T-helper 2 cell treated with Interferon-gamma antibody and Interleukin-4, amounts not matched to agents 100 ng/mL and 5 ng/mL, for 36 hours (primary cell): ENCODE measurements at places on chromosomes 13 and 19. TPM values are rescaled to one million over a fixed set of nuclear protein-coding genes. Genes with fewer than 3 reads are reported as not detected.

ZNF471 gene
- 0.07 and 0.09 TPM in 2 replicates for total RNA-seq

IGSF23 gene
- not detected in 2 replicates for total RNA-seq

MYO1F gene
- total RNA-seq = 385 and 386 TPM in 2 replicates

FGF22 gene
- not detected in 2 replicates for total RNA-seq

WDR88 gene
- total RNA-seq = not detected in 2 replicates

ENOX1 gene
- total RNA-seq = not detected in 2 replicates

BICRA gene
- total RNA-seq = 15.8 and 16.6 TPM in 2 replicates

SIGLEC5 gene
- total RNA-seq = not detected in 2 replicates

SPRYD7 gene
- total RNA-seq = 3.6 and 3.8 TPM in 2 replicates

ELSPBP1 gene
- not detected in 2 replicates for total RNA-seq

NFIX gene
- 0.91 and 1.3 TPM in 2 replicates for total RNA-seq

SLITRK5 gene
- total RNA-seq = not detected in 2 replicates

OXGR1 gene
- not detected in 2 replicates for total RNA-seq

MYH14 gene
- total RNA-seq = not detected in 2 replicates

PROZ gene
- total RNA-seq = 0.18 and 0.20 TPM in 2 replicates

NMRK2 gene
- not detected in 2 replicates for total RNA-seq

EDDM13 gene
- total RNA-seq = 2.8 and 3.7 TPM in 2 replicates

VSIG10L gene
- total RNA-seq = 2.0 and 2.4 TPM in 2 replicates

OR1I1 gene
- not detected in 2 replicates for total RNA-seq

F10 gene
- total RNA-seq = not detected in 2 replicates

YJEFN3 gene
- total RNA-seq = 9.5 and 11.1 TPM in 2 replicates

MRPL57 gene
- 19.6 and 20.9 TPM in 2 replicates for total RNA-seq

TNNI3 gene
- total RNA-seq = not detected in 2 replicates

BRSK1 gene
- 4.9 and 5.3 TPM in 2 replicates for total RNA-seq

KLK2 gene
- total RNA-seq = 0.16 and 0.27 TPM in 2 replicates

ZNF136 gene
- total RNA-seq = 13.2 and 13.3 TPM in 2 replicates

PSMD8 gene
- total RNA-seq = 200 and 206 TPM in 2 replicates

C1QTNF9 gene
- not detected in 2 replicates for total RNA-seq

KLHL1 gene
- total RNA-seq = not detected in 2 replicates

FLT1 gene
- 0.82 and 1.1 TPM in 2 replicates for total RNA-seq

CLEC17A gene
- total RNA-seq = not detected in 2 replicates

ZNF682 gene
- total RNA-seq = 5.4 and 5.8 TPM in 2 replicates

ZNF726 gene
- total RNA-seq = 10.2 and 11.0 TPM in 2 replicates

CAMSAP3 gene
- 0.11 and 0.16 TPM in 2 replicates for total RNA-seq

TEX29 gene
- 0.27 and 0.61 TPM in 2 replicates for total RNA-seq

DKKL1 gene
- not detected in 2 replicates for total RNA-seq

MADCAM1 gene
- total RNA-seq = 0.18 and 0.36 TPM in 2 replicates

ZNF730 gene
- total RNA-seq = 0.34 and 0.61 TPM in 2 replicates
